ENCODE measurements at places on chromosomes 12 and 14.

- no peak for DNase-seq
Observed at GRCh38 chr12:11895421-11896078, 175.2 kb upstream of the BCL2L14 start.

GRCh38 chr12:67797185-67797741, 148.7 kb downstream of the DYRK2 start:
- no peak for DNase-seq

DNA sequence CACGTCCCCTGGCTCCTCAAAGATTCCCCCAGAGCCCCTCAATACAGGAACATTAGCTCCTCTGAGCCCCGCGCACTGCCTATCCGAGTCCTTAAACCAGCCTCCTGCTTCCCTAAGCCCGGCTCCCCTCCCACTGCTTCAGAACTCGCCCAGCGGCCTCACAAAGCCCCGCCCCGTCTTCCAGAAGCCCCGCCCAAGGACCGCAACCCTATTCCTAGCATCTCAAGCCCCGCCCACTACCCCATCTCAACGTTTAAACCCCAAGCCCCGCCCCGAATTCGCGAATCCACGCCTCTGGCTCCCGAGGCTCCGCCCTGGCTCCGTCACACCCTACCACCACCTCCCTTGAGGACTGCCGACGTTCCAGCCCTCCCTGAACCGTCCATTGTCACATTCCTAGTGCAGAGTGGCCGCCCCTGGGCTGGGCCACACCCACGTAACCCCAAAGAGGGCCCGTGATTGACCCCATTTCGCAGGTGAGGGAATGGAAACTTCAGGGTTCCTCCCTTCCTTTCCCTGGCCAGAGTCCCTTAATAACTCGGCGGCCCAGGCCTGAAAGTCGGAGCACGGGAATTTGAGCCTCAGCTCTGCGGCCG, 646 bp upstream of the CORO1C start:
- DNase-seq = peak; percentile 96

DNA sequence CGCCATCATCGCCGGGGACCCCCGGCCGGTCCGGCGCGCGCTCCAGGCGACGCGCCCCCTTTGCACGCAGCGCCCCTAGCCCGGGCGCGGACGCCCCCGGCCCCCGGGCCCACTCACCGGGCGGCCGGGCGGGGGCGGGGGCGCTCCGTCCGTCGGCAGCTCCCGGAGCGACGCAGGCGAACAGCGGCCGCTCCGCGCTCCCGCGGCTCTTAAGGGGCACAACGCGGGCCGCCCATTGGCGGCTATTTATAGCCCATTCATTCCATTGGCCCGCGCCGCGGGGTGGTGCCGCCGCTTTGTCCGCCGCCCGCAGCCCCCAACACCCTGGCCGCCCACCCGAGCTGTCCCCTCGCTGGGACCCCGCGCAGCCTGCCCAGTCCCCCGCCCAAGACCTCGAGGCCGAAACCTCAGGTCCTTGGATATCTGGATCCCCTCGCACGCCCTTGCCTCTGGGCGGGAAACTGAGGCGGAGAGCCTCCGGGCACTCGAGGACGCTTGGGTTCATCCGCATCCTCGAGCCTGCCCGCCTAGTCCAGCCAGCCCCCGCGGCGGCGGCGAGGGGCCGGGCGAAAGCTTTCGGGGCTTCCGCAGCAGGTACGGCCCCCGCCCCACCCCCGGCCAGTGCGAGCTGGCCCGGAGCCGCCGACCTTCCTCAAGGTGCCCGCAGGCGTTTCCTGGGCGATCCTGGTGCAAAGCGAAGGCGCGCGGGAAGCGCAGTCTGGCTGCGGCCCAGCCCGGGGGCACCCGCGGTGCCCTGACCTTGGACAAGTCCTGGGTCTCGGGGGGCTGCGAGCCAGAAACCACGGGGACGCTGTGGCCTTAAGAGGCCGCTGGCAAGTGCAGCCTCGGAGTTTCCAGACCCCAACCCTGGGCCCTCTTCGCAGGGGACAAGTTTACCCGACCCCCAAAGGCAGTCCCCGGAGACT, at the start of gene CKB:
TSS of gene CKB (minus strand) at position 182 of the 926 bp plus-strand sequence. CDS start 337 bp downstream, outside the sequence.
- DNase-seq = peak; percentile 55

DNA sequence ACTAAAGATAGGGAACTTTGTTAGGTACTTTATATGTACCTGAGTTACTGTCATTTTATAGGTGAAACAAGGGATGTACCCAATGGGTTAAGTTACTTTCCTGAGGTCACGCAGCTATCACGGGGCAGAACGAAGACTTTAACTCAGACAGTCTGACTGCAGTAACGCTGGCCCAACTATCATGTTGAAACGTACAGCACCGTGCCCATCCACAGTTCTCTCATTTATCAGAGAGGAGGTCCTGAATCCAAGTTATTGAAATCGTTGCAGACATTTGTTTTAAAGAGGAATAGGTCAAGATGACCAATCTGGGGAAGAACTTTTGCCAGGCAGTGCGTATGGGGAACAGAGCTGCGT, 587 bp upstream of the C12orf75 start:
- no peak for DNase-seq

Measured in hematopoietic multipotent progenitor cell treated with erythropoietin and hydrocortisone succinate and interleukin-3 and kit ligand, for 8 days (in vitro differentiated cells).